ENCODE measurements at places on chromosomes 2 and 18. TPM values are rescaled to one million over a fixed set of nuclear protein-coding genes. Genes with fewer than 3 reads are reported as not detected.

DNA sequence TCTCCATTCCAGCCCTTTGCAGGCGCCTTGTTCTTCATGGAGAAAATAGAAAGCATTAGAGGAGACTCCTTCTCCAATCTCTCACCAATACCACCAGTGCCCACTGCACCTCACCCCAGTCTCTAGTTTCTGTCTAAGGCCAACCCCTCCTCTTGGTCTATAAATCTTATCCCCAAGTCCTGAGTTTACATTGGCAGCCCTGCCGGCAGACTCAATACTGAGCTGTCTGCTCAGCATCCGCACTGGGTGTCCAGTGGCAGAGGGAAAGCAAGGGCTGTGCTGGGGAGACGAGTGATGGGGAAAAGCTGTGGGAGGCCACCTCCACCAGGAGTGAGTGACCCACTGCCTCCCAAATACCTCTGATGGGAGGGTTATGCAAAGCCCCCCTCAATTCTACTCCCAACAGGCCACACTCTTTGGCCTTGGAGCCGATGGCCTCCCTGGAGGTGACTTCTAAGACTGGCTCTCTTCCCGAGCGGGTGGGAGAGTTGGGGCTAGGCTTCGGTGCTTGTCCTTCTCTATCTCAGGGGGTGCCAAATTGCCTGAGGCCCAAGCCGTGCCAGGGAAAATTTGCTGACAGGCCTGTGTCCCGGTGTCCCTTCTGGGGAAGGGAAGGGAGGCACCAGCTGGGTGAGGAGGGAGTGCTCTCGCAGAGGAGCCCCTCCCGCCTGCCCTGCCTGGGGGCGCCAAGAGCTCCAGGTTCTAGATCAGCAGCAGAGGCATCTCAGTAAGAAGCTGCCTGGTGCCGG, 165.2 kb upstream of the MSH6 start:
- no peak for DNase-seq

DNA sequence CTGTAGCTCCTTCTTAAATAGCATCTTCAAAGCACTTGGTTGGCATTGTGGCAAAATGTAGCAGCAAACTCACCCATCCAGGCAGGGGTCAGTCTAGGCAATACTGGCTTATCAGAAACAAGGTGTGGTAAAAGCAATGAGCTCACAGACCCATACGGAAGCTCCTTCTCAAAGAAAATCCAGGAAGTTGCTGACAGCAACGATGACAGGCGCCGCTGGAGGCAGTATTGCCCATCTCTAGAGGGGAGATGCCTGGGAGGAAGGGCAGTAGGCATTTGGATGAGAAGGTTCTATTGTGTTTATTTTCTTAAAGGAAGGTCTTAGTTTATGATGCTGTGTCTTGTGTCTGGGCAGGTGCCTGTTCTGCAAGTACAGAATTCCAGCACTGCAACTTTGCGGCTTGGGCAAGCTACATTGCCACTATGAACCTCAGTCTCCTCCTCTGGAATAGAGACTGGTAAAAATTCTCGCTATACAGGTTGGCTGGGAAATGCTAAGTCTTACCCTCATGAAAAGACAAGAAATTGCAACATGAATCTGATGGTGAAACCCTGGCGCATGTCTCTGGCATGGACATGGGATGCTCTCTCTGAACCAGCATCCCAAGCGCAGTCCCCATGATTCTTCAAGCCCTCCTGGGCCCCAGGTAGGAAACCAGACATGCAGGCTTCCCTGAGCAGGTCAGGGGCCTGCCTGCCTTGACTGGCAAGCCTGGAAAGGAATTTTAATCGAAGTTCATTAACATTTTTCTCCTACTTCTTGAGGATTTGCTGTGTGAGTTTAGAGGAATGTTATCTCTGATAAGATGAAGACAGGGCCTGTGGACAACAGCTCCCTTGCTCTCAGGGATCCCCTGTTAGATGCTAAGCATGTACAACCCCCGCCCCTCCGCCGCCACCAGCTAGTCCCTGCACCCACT, 156.0 kb downstream of the TFCP2L1 start:
- DNase-seq = no peak

DNA sequence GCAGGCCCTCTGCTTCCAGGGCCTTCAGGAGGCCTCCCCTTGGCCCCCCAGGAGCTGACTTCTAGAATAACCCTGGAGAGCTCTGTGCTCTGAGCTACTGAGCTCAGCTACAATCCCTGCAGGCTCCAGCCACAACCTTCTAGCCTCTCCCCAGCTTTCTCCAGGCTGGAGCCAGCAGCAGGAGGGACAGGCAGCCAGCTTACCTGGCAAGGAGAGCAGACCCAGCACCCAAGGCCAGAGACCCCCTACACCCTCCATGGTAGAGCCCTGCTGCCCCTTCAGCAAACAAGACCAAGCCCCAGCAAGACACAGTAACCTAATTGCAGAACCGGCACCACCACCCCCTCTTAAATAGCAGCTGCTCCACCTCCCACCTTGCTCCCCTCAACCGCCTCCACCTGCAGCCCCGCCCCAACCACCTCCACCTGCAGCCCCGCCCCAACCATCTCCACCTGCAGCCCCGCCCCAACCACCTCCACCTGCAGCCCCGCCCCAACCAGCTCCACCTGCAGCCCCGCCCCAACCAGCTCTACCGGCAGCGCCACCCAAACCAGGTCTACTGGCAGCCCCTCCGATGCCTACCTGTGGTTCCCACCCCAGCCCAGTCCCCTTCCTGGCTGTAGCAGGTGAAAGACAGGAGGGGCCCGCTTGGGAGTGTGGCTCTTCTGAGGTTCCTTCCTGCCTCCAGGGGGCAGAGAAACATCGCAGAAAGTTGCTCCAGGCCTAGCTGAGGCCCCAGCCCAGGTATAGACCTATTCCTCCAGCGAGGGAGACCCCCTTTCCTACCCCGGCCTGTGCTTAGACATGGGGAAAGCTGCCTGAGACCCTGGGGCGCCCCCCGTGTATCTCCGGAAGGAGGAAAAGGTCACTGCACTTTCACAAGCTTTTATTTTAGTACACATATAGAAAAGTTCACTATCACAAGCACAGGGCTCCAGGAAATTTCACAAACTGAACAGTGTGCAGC, at the start of gene ASTL:
TSS of gene ASTL (minus strand) at position 324 of the 967 bp plus-strand sequence. CDS start at position 258, 66 bp downstream.
- DNase-seq = no peak

The HOXD3 gene
- not detected for total RNA-seq
